NT2/D1 (cell line): ENCODE measurements at places on chromosomes 5 and 9.

DNA sequence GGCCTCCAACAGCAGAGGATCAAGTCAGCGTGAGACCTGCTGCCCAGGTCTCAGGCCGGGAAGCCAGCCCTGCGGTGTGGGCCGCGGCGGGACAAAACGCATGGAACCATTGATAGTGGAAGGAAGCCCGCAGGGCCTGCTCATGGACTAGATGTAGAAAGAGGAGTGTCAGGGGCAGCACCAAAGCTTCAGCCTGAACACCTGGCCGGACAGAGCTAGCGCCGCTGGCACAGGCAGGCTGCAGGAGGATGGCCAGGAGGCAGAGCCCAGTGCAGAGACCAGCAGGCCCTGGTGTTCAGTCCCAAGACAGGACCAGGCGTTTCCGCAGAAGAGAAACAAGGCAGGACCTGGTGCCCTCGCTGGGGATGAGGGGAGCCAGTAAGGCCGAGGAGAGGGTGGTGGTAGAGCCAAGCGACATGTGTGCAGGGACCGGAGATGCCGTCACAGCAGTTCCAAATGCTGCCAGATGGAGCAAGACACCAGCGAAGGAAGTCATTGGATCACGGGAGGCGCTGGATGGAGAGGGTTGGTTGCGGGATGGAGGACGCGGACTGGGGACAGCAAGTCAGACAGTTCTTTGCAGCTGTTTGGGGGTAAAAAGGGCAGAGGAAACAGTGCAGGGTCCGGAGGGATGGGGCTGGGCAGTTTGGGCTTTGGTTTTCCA is 42.1 kb upstream of the OLFM1 start:
- DNase-seq, result no peak

DNA sequence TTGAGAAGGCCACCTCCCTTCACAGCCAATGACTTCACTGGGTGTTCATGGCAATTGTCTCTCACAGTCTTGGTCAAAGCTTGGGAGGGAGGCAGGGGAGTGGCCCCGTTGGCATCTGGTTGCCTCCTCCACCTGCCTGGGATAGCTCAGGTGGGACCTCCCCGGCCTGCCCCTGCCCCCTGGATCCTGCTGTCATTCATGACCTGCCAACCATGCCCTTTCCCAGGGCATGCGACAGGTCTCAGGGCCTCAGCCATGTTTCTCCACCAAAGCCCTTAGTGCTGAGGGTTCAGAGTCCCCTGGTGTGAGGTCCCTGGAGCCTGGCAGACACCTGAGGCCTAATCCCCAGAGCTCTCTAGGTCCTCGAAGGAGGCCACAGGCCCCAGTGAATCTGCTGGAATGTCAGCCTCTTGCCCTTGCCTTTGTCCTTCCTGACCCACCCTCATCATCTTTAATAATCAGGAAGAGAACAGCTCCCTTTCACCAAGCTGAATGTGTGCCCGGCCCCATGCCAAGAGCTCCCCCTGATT is 5.6 kb downstream of the DAB2IP start:
- DNase-seq, result no peak

DNA sequence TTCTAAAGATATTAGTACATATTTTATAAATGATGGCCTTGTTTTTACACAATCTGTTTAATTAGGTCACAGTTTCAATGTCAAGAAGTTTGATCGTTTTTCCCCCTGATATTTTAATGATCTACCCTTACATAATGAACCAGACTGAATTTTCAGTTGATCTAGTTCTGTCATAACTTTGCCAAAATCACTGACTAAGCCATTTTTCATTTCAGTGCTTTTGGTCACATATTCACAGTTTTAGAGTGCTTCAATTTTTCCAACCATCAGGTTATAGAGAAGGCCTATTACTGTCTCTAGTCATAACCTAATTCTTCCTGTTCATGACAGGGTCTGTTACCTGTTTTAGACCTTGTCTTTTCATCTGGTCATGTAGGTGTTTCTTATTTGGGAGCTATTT is 577.9 kb upstream of the PTPRD start:
- DNase-seq, result no peak

DNA sequence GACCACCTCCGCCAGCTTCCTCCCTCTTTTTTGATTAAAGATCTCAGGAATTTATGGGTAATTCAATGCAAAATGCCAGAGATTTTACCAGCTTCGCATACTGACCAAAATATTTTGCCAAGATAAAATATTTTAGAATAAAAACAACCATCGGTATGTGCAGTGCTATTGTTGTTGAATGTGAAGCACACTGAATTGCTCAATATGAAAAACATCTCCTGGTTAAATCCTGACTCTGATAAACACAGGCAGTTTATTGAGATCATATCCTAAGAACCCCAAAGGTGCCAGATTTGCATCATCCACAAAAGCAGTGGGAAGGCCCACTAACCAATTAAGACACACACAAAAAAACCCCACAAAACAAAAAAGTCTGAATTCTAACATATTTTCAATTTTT is 202.4 kb downstream of the GLIS3 start:
- DNase-seq, result no peak

DNA sequence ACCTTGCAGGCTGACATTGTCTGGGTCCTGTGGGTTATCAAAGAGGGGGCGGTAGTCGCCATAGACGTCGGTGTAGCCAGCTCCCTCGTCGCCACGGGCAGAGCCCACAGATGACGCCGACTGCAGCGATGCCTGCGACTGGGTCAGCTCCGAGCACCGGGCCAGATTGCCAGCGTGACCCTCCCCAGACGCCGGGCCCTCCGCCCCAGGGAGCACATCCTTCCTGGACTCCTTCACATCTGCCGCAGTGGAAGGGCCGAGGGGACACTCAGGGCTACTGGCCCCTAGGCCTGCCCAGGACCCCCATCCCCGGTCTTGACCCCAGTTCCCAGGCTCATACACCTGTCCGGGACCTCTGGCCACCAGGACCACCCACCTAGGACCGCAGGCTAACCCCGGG is 13.9 kb downstream of the ABCA2 start:
- no peak for DNase-seq

DNA sequence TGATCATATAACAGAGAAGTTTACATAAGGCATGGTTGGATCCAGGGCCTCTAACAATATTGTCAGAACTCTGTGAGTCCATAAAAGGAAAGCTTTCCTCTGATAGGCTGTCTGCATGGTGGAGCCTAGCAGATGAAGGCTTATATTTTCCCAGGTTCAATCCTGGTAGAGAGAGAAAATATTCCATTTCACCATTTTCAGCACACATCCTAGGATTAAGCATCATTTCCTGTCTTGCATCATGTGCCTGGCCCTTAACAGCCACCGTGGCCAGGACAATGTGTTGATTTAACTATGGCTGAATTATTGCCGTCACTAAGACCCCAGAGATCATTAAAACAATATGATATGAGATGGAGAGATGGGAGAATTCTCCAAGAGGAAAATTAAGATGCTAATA is 90.9 kb upstream of the GRIA1 start:
- no peak for DNase-seq

DNA sequence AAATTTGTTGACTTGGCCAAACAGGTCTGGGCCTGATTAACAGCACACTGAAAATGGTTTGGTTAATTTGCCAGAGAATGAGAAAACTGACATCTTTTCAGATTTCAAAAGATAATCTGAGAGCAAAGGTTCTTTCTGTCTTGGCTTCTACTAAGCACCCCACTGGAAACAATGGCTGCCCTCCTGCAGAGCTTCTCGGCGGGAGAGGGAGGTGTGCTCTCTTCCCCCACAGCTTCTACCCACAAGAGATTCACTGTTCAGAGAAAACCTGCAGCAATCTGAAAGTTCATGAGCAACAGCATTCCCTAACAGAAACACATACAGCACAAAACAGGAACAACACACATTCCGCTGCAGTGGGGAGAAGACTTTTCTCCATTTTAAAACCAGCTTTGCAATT is 3.0 kb downstream of the DNAH5 start:
- no peak for DNase-seq

- no peak for DNase-seq
Measured at GRCh38 chr5:135106610-135107471, 72.8 kb upstream of the PITX1 start.

DNA sequence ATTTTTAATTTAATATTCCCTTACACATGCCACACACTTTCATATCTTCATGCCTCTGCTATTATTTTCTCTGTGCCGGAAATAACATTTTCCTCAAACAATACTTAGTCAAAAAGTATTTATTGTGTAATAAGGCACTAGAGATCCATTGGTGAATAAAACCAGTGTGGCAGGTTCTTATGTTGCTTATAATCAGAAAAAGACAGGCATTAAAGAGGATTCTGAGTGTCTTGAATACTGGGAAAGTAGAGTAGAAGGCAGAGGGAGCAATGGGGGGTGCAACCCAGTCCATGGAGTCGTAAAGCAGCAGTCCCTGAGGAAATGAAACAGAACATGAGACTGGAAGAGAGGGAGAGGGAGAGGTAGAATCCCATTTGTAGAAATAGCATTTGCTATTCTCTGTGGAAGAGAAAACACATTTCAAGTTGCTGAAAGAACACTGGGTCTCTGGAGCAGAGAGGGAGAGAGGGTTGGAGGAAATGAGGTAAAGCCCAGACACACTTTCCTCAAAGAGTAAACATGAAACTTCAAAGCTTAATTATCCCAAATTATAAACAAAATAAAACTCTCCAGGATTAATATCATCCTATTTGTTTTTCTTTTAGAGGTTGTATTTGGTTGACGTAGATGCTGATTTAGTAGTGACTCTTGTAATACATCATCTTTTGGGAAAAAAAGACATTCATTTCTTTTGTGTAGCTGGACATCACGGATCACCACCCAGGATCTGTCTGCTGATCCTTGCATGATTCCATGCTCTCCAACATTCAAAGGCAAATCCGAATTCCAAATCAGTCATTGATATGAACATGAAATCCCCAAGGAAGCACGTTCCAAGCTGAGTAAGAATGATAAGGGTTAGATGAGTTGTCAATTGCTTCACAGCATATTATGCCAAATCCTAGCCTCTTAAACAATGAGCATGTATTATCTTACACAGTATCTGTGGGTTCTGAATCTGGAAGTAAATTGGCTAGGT is 37.4 kb upstream of the GRAMD2B start:
- no peak for DNase-seq

GRCh38 chr5:74632947-74633356 is 7.6 kb downstream of the ENC1 start:
- no peak for DNase-seq

DNA sequence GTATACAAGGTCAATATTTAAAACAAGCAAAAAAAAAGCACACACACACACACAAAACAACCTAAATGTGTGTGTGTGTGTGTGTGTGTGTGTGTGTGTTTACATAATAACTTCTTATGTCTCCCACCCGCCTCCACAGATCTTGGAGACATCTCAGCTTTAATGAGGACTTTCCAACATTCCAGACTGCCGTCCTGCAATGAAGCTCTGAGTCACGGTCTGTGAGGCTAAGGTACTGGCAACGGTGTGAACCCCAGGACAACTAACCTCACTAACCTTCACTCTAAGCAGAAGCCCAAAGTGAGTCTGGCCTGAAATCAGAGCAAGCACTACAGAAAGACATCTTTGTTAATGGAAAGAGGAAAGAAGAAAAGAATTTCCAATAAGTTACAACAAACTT is 22.3 kb downstream of the ZNF474 start:
- no peak for DNase-seq

GRCh38 chr9:120741191-120741590 is 26.9 kb upstream of the MEGF9 start:
- no peak for DNase-seq

DNA sequence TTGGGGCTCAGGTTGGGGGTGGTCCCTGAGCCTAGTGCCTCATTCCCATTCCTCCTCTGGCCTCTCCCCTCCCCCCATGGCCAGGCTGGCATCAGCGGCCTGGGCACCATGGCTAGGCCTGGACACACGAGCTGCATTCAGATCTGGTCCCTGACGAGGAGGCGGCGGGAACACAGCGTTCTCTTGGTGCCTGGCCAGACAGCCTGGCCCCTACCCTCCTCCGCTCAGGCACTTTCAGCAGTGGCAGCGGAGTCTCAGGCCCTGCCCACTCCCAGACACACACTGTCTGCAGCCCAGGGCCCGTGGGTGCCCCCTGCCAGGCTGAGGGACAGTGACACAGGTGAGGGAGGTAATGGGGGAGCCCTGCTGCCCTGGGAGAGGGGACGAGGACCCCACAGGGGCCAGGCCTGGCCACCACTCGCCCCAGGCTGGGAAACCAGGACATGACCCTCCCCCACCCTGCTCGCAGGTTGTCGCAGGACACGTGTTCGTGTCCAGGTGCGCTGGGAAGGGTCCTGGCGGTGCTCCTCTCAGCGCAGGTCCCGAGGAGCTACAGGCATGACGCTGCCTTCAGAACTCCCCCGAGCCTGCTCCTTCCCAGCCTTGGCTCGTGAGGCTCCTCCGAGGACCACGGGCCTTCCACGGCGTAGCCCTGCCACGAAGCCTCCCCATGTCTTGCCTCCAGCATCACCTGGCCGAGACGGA is 19.9 kb upstream of the UBAC1 start:
- DNase-seq, result no peak

DNA sequence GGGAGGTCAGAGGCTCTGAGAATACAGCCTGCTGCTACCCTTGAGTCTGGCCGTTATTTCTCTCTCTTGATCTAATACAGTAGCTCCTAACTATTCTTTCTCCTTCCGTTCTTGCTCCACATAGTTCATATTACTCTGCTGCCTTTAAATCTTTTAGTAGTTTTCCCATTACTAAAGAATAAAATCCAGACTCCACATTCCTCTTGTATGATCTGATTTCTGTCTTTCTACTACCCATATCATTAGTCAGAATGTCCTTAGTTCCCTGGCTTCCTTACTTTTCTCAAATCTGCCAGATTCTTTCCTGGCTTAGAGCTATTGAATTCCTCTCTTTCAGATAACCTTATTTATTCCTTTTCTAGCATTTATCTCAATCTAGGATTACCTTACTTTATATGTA is 40.0 kb downstream of the MARCHF6 start:
- no peak for DNase-seq

- DNase-seq, result no peak
Measured at GRCh38 chr5:40312205-40312604, 367.5 kb upstream of the PTGER4 start.

DNA sequence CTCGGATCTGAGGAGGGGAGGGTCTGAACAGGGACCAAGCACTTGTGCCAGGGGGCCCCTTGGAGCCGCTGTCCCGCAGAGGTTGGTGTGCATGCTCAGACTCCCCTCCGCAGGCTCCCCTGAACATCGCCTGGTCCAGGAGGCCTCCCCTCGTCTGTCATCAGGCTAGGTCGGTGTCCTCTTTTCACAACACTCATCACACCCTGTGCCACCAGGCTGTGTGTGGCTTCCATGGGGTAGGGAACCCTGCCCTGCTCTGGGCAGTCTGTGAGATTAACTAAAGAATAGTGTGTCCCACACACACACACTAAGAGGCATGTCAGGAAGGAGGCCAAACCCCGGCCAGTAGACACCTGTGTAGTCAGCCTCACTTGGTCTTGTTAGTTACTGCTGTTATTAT is 119.3 kb downstream of the C5orf15 start:
- DNase-seq, result no peak
